A549 treated with Hydrocortisone at 1 μM for 4 hours (cell line): ENCODE measurements at places on chromosomes 7 and 10. TPM values are rescaled to one million over a fixed set of nuclear protein-coding genes. Genes with fewer than 3 reads are reported as not detected.

Gene CYP3A4
- 0.07 to 0.15 TPM in 2 of 5 replicates, not detected in the others for total RNA-seq

Gene VAX1
- total RNA-seq, result 1.3 to 1.6 TPM (median 1.5 TPM) in 5 replicates

Gene BCL7B
- 59.8 to 73.6 TPM (median 68.5 TPM) in 5 replicates for total RNA-seq

Gene SNCG
- 10.1 to 15.2 TPM (median 13.5 TPM) in 5 replicates for total RNA-seq

Gene SYNPO2L
- total RNA-seq, result 0.03 to 0.30 TPM (median 0.08 TPM) in 3 of 5 replicates, not detected in the others

Gene CDC14C
- not detected in 5 replicates for total RNA-seq

Gene NEURL1
- 0.40 to 0.97 TPM (median 0.70 TPM) in 5 replicates for total RNA-seq

Gene PTF1A
- total RNA-seq, result not detected in 5 replicates

Gene CLDN4
- 3.7 to 5.3 TPM (median 4.3 TPM) in 5 replicates for total RNA-seq

Gene LRGUK
- total RNA-seq, result 0.17 to 0.63 TPM (median 0.30 TPM) in 5 replicates
